Vagina (tissue), 2 donors: ENCODE measurements at places on chromosomes 11 and 22. TPM values are rescaled to one million over a fixed set of nuclear protein-coding genes. Genes with fewer than 3 reads are reported as not detected.

DNA sequence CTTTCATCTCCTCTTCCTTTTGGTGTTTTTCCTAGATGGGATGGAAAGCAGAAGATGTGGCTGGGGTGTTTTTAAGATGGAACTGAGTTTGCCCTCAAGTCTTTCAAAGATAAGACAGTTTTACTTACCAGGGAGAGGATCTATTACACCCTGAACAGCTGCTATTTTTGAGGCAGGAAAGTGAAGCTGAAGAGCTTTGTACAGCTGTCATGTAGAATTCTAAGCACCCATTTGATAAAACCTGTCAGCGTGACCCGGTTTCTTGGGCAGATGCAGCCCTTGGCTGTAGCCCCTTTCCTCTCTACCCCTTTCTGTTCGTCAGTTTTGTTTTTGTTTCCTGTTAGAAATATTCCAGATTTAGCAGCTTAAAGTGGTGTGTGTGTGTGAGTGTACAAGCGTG is 35.2 kb downstream of the FAT3 start:
- H3K4me3 ChIP-seq = no peak overlapping the region
- H3K36me3 ChIP-seq = no peaks in the 10 kb centered on the region
- H3K4me1 ChIP-seq = no peaks in the 10 kb centered on the region
- no peaks in the 10 kb centered on the region for H3K27me3 ChIP-seq
- no peak overlapping the region for H3K27ac ChIP-seq
- no peak for DNase-seq

- no peaks in the 10 kb centered on the region for H3K27me3 ChIP-seq
- H3K27ac ChIP-seq = no peak overlapping the region
- no peaks in the 10 kb centered on the region for H3K36me3 ChIP-seq
- H3K4me3 ChIP-seq = no peak overlapping the region
- H3K4me1 ChIP-seq = peaks cover 24% of the 10 kb centered on the region
Observed at GRCh38 chr11:36016263-36016662, 72.4 kb downstream of the LDLRAD3 start.

- no peaks in the 10 kb centered on the region for H3K36me3 ChIP-seq
- H3K4me3 ChIP-seq = no peak overlapping the region
- no peak for DNase-seq
- peaks cover 9% of the 10 kb centered on the region for H3K4me1 ChIP-seq
- H3K27ac ChIP-seq = no peak overlapping the region
Observed at GRCh38 chr11:1655168-1656060, 25.8 kb downstream of the KRTAP5-5 start.

GRCh38 chr22:46085828-46086576 is 64.3 kb upstream of the PPARA start:
- H3K4me1 ChIP-seq = peaks cover 99% of the 10 kb centered on the region
- H3K36me3 ChIP-seq = peaks cover 3% of the 10 kb centered on the region
- peak overlapping the region; percentile 45 for H3K4me3 ChIP-seq
- H3K27me3 ChIP-seq = no peaks in the 10 kb centered on the region
- DNase-seq = no peak
- H3K27ac ChIP-seq = peak overlapping the region; percentile 100

- H3K27me3 ChIP-seq = no peaks in the 10 kb centered on the region
- no peak for DNase-seq
- no peak overlapping the region for H3K27ac ChIP-seq
- peaks cover 24% of the 10 kb centered on the region for H3K4me1 ChIP-seq
- no peak overlapping the region for H3K4me3 ChIP-seq
Observed at GRCh38 chr22:26487996-26488395, 4.3 kb downstream of the SRRD start.

- no peak overlapping the region for H3K4me3 ChIP-seq
- DNase-seq = no peak
- H3K27ac ChIP-seq = no peak overlapping the region
- H3K27me3 ChIP-seq = no peaks in the 10 kb centered on the region
Observed at GRCh38 chr11:64095949-64096348, 60.2 kb downstream of the FLRT1 start.

The CTSC gene
- total RNA-seq = 84.7 TPM

The GRK3 gene
- total RNA-seq = 5.6 TPM

DNA sequence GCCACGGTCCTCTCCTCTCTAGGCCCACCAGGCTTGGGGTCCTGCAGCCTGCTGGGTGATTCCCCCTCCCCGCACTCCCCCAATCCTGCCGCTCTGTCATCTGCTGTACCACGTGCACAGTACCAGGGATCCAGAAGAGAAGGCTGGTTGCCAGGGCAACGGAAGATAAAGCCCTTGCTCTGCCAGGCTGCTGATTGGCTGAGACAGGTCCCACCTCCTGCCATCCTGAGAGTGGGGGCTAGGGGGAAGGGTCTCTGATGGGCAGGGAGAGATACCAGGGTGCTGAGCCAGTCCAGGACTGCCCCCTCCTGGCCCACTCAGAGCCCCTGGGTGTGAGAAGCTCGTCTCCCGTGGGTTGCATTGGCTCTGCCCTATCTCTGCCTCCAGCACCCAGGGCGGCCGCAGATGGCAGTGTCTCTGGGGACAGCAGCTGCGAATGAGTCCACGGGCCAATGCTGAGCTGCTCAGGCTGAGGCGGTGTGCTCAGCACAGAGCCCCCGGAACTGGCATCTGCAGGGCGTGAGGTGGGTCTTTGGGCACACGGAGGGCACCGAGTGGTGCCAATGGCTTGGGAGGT is at the start of gene SMIM45:
Gene SMIM45 (plus strand): TSS at position 253 of the 577 bp plus-strand sequence.
- no peaks in the 10 kb centered on the region for H3K36me3 ChIP-seq
- H3K27ac ChIP-seq = no peak within 1 kb of the TSS
- H3K4me3 ChIP-seq = no peak within 1 kb of the TSS
- no peaks in the 10 kb centered on the region for H3K27me3 ChIP-seq
- no peak for DNase-seq

The GNAZ gene
- 11.3 TPM for total RNA-seq

GRCh38 chr22:37504964-37505363 is 14.3 kb downstream of the CARD10 start:
- DNase-seq = no peak
- no peaks in the 10 kb centered on the region for H3K36me3 ChIP-seq
- H3K4me3 ChIP-seq = no peak overlapping the region
- no peak overlapping the region for H3K27ac ChIP-seq
- peaks cover 31% of the 10 kb centered on the region for H3K4me1 ChIP-seq

The P2RX6 gene
- total RNA-seq = 1.7 TPM

The OR6A2 gene
- total RNA-seq = not detected

- no peaks in the 10 kb centered on the region for H3K27me3 ChIP-seq
- no peak for DNase-seq
- peaks cover 69% of the 10 kb centered on the region for H3K4me1 ChIP-seq
- H3K4me3 ChIP-seq = peak overlapping the region; percentile 71
- H3K36me3 ChIP-seq = no peaks in the 10 kb centered on the region
- peak overlapping the region; percentile 96 for H3K27ac ChIP-seq
Observed at GRCh38 chr22:37906364-37907008, 389 bp downstream of the MICALL1 start.

DNA sequence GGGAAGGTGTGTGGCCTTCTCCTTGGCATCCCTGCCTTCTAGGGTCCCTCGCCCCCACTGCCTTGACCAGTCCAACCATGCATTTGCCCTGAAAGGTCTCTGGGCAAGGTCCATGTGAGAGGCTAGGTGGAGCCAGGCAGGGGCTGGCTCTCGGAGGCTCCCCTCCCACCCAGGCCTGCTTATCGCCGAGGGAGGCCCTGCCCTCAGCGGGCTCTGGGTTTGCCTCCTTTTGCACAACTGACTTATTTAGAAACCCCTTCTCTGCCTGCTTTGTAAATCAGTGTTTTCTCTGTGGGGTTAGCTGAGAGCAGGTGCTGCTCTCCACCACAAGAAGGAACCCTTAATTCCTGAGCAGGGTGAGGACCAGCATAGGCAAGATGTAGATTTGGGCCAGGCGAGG is 47.7 kb downstream of the CD82 start:
- no peak overlapping the region for H3K4me3 ChIP-seq
- peaks cover 4% of the 10 kb centered on the region for H3K4me1 ChIP-seq
- DNase-seq = no peak
- H3K36me3 ChIP-seq = no peaks in the 10 kb centered on the region
- no peak overlapping the region for H3K27ac ChIP-seq

The GAS2L1 gene
- total RNA-seq = 17.4 TPM

DNA sequence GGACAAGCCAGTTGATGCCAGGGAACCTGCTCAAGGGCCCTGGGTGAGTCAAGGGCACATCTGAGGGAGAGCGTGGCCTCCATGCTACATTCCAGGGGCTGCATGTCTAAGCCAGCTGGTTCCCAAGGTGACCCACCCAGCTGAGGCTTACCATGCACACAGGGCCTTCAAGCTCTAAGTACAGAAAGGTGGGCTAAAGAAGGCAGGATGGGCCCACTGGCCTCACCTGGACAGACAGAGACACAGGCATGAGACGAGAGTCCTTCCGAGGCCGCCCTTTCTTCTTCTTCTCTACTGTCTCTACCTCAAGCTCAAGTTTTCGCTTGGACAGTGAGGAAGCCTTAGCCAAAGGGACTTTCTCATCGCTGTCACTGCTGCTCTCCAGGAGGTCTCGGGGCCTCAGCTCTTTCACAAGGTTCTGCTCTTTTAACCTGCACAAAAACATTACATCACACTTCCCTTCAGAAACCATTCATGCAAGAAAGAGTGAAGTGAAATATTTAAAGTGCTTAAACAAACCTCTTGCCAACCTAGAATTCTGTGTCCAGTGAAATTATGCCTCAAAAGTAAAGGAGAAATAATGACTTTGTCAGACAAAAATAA is 69.9 kb downstream of the HIRA start:
- no peak overlapping the region for H3K27ac ChIP-seq
- H3K27me3 ChIP-seq = no peaks in the 10 kb centered on the region
- DNase-seq = no peak
- no peak overlapping the region for H3K4me3 ChIP-seq

GRCh38 chr22:20090730-20091240 is 10.7 kb downstream of the DGCR8 start:
- no peaks in the 10 kb centered on the region for H3K4me1 ChIP-seq
- no peaks in the 10 kb centered on the region for H3K36me3 ChIP-seq
- no peak overlapping the region for H3K27ac ChIP-seq
- H3K4me3 ChIP-seq = no peak overlapping the region

The TBX1 gene
- total RNA-seq = 7.1 TPM

DNA sequence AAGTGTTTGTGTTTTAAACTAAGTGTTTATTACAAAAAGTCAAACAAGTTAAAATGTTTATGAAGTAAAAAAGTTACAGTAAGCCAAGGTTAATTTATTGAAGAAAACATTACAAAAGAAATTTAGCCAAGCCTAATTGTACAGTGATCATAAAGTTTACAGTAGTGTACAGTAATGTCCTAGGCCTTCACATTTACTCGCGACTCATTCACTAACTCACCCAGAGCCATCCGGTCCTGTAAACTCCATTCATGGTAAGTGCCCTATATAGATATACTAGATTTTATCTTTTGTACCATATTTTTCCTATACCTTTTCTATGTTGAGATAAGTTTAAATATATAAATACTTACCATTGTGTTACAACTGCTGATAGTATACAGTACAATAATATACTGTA is 481.8 kb upstream of the TENM4 start:
- H3K4me3 ChIP-seq = no peak overlapping the region
- H3K27me3 ChIP-seq = no peaks in the 10 kb centered on the region
- DNase-seq = no peak
- no peaks in the 10 kb centered on the region for H3K4me1 ChIP-seq
- H3K36me3 ChIP-seq = no peaks in the 10 kb centered on the region

The ADAMTS15 gene
- 12.0 TPM for total RNA-seq

GRCh38 chr11:34791780-34792542 is 124.2 kb downstream of the APIP start:
- H3K4me3 ChIP-seq = no peak overlapping the region
- peaks cover 20% of the 10 kb centered on the region for H3K4me1 ChIP-seq
- no peak for DNase-seq
- H3K36me3 ChIP-seq = no peaks in the 10 kb centered on the region
- H3K27ac ChIP-seq = peak overlapping the region; percentile 9
- no peaks in the 10 kb centered on the region for H3K27me3 ChIP-seq

DNA sequence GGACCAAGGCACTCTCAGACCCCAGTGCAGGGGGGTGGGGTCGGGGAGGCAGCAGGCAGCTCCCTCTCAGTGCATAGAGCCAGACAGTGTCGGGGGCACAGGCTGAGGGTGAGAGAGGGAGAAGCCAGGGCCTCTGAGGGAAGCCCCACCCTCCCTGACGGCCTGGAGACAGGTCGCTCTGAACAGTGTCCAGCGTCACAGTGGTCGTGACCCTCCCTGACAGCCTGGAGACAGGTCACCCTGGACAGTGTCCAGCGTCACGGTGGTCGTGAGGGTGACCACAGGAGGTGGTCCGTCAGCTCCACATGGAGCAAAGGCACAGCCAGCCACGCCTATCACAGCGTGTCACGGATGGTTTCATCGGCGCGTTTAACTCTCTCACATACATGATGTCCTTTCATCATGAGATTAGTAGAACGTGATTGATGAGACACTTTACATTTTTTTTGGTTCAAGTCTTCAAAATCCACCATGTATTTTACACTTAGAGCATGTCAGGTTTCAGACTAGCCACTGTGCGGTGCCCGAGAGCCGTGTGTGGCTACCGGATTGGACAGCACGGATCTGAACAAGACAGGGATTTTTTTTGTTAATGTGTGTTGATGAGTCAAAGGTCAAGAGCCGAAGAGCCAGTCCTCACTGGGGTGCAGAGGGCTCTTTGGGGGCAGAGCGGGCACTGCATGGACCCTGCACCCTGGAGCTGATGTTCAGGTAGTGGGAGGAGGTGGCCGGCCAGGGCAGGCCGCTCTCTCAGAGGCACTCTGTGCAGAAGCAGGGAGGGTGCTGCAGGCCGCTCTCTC is 23.9 kb upstream of the PANX2 start:
- H3K27ac ChIP-seq = no peak overlapping the region
- H3K36me3 ChIP-seq = no peaks in the 10 kb centered on the region
- no peak for DNase-seq
- H3K4me1 ChIP-seq = peaks cover 4% of the 10 kb centered on the region
- H3K27me3 ChIP-seq = no peaks in the 10 kb centered on the region

- H3K4me3 ChIP-seq = no peak overlapping the region
- DNase-seq = no peak
- no peaks in the 10 kb centered on the region for H3K36me3 ChIP-seq
- no peaks in the 10 kb centered on the region for H3K4me1 ChIP-seq
Observed at GRCh38 chr22:42289671-42290541, 19.5 kb upstream of the TCF20 start.

The CFAP300 gene
- 1.7 TPM for total RNA-seq

The HORMAD2 gene
- total RNA-seq = not detected

The APOC3 gene
- not detected for total RNA-seq

- no peaks in the 10 kb centered on the region for H3K36me3 ChIP-seq
- no peak overlapping the region for H3K4me3 ChIP-seq
- H3K27ac ChIP-seq = no peak overlapping the region
- no peaks in the 10 kb centered on the region for H3K27me3 ChIP-seq
Observed at GRCh38 chr11:73243093-73243485, 25.0 kb downstream of the P2RY2 start.

GRCh38 chr11:120295099-120295498 is 30.0 kb upstream of the TLCD5 start:
- H3K27me3 ChIP-seq = no peaks in the 10 kb centered on the region
- H3K27ac ChIP-seq = no peak overlapping the region
- H3K4me3 ChIP-seq = no peak overlapping the region
- no peak for DNase-seq
- H3K4me1 ChIP-seq = peaks cover 5% of the 10 kb centered on the region

The KCTD14 gene
- total RNA-seq = 2.9 TPM

The RAPSN gene
- total RNA-seq = not detected

GRCh38 chr11:75969626-75970308 is 154.8 kb downstream of the UVRAG start:
- no peaks in the 10 kb centered on the region for H3K27me3 ChIP-seq
- DNase-seq = no peak
- no peaks in the 10 kb centered on the region for H3K36me3 ChIP-seq
- H3K27ac ChIP-seq = no peak overlapping the region
